T-helper 9 cell (primary cell): ENCODE measurements at places on chromosomes 1 and 21.

GRCh38 chr1:232542633-232543593 lies 87.0 kb downstream of the SIPA1L2 start:
- no peak for DNase-seq

- no peak for DNase-seq
Observed at GRCh38 chr1:55364216-55364615, 149.1 kb upstream of the USP24 start.

- no peak for DNase-seq
Observed at GRCh38 chr1:229538945-229539344, 19.6 kb downstream of the ABCB10 start.

DNA sequence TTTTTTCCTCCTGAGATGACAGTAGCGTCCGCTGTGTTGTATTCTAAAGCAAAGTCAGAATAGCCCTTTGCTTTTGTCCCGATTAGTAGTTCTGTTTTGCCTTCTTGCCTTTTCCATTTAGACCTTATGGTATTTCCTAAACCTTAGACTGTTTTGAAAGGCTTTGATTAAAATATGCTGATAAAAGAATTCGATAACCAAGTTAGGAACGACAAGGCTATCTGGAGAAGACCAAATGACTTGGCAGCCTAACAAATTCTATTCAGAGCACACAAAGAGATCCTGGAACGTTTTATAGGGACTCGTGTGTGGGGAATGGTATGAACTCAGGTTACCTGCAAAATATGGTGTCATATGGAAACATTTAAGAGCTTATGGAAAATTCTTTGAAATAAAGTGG lies 42.9 kb downstream of the NFIA start:
- DNase-seq: no peak

DNA sequence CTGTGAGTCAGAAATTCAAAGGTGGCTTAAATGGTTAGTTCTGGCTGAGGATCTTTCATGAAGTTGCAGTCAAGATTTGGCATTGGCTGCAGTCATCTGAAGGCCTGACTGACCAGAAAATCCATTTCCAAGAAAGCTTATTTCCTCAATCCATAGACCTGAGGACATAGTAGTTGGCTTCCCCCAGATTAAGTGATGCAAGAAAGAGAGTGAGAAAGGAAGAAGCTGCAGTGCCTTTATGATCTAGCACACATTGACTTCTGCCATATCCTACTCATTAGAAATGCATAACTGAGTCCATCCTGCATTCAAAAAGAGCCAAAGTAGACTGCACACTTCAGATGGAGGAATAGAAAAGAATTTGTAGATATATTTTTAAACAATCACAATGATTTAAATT lies 222.6 kb downstream of the COL24A1 start:
- DNase-seq: no peak

DNA sequence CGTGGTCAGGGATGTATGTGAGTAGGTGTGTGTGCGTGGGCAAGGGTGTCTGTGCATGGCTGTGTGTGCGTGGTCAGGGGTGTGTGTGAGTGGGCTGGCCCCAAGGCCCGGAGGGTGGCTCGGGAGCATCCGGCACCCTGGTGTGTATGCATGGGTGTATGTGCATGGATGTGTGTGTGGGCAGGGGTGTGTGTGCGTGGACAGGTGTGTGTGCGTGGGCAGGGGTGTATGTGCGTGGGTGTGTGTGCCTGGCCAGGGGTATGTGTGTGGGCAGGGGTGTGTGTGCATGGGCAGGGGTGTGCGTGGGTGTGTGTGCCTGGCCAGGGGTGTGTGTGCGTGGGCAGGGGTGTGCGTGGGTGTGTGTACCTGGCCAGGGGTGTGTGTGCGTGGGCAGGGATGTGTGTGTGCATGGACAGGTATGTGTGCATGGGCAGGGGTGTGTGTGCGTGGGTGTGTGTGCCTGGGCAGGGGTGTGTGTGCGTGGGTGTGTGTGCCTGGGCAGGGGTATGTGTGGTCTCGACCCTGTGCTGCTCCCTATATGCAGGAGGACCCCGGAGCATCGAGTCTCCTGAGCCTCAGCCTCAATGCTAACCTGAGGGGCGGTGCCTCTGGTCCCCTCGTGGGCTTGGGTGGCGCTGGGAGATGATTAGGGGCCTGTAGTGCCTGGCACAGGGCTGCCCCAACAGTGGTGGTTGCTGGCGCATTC lies 16.3 kb downstream of the ARHGEF16 start:
- no peak for DNase-seq
